Stomach (tissue), 19 donors: ENCODE measurements at places on chromosomes 7 and 10.
A peak's percentile ranks its signal among the peaks of the same experiment; 100 is the strongest.

- DNase-seq: peak; percentile 9
Measured at GRCh38 chr10:113897693-113898618, 43.5 kb downstream of the NHLRC2 start.

- peak; percentile 59 for DNase-seq
Measured at GRCh38 chr10:21953585-21954057, 49.9 kb downstream of the DNAJC1 start.

- no peak for DNase-seq
Measured at GRCh38 chr10:89470628-89471027, 56.3 kb downstream of the IFIT5 start.

- DNase-seq: no peak
Measured at GRCh38 chr7:82359426-82359825, 84.2 kb downstream of the CACNA2D1 start.

DNA sequence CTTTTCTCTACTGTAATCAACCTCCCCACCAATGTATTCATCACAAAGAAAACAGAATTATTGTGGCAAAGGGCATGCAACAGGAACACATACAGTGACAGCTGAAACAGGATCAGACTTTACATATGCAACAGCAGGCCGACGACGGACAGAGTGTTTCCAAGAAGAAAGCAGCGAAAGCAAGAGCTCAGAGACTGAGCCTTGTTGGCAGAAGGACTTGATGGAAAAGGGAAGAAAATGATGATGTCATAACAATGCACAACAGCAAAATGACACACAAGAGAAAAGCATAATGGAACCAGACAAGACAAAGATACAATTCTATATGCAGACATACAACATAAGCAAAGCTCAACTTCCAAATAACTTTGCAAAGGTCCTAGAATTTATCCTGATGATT, 106.5 kb downstream of the ARHGAP12 start:
- DNase-seq: no peak

GRCh38 chr7:49159536-49159935, 235.2 kb downstream of the CDC14C start:
- no peak for DNase-seq

DNA sequence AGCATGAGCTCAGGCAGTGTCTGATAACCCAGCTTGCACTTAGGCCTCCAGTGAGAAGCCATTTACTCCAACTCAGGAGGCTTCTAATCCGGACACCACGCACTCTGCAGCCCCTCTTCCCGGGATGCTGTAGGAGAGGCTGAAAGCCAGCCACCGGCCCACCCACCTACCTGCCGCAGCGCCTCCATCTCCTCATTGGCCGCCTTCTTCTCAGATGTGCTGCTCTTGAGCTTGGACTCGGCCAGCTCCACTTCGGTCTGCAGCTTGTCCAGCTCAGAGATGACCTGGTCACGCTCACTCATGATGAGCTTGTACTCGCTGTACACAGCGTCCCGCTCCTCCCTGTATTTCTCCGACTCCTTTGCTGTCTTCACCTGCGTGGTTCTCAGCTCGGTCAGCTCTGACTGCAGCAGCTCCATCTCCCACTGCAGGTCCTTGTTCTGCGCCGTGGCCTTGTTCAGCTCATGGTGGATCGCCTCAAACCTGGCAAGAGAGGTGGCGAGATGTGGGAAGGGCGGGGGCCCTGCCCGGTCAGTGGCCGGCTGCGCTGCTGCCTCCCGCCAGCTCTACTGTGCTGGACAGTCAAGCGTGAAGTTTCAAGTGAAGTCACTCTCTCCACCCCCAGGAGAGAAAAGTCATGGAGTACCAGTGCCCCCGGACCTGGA, 84.7 kb downstream of the DLG5 start:
- DNase-seq: no peak

GRCh38 chr7:151012911-151013347, 11.4 kb downstream of the ATG9B start:
- no peak for DNase-seq

- no peak for DNase-seq
Measured at GRCh38 chr10:119333146-119333792, 125.9 kb downstream of the GRK5 start.

GRCh38 chr7:91883676-91884362, 3.3 kb upstream of the MTERF1 start:
- DNase-seq: no peak

- DNase-seq: no peak
Measured at GRCh38 chr10:24209946-24210491, 1.1 kb downstream of the KIAA1217 start.
